ENCODE measurements at places on chromosomes 6 and 20. TPM values are rescaled to one million over a fixed set of nuclear protein-coding genes. Genes with fewer than 3 reads are reported as not detected.

GRCh38 chr6:160400446-160400845 is 52.3 kb downstream of the SLC22A3 start:
- no peaks in the 10 kb centered on the region for H3K27me3 ChIP-seq
- H3K4me3 ChIP-seq, result no peak overlapping the region
- no peaks in the 10 kb centered on the region for H3K4me1 ChIP-seq
- no peak for DNase-seq

DNA sequence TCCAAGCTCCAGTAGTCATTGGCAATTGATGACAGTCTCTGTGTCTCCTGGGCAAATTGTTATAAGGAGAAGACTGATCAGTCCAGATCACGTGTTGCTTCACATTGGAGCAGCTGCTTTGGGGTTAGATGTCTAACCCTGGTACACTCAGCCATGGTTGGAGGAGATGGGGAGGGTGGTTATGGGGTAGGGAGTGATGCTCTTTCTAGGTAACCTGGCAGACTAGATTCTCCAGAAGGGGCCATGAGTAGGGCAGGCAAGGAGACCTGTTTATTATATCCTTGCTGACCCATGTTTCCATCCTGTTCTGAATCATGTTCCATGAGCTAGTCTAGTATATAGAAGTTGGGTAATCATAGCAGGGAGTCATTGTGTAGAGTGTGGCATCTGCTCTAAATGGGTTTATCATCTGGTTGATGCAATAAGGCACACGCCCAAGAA is 50.8 kb upstream of the BACH2 start:
- no peaks in the 10 kb centered on the region for H3K36me3 ChIP-seq
- DNase-seq, result no peak
- H3K4me1 ChIP-seq, result no peaks in the 10 kb centered on the region
- H3K27me3 ChIP-seq, result no peaks in the 10 kb centered on the region
- no peak overlapping the region for H3K27ac ChIP-seq

DNA sequence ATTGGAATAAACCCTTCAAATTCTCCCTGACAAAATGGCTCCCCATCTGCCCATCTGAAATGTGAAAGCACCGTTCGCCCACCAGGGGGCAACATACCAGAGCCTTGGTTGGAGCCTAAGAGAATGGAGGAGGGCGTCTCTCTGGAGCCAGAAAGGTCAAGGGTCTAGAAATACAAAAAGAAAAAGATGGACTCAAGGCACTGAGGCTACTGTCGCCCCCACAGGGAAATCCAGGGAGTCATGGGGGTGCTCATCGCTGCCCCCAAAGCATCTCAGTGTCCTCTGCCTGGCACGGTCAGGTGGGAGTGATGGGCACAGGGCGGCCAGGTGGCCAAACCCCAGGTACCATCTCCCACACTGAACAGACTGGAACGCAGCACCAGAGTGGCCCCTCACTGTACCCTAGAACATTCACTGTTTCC is 136.3 kb downstream of the ZMYND8 start:
- peak; percentile 52 for DNase-seq
- H3K36me3 ChIP-seq, result peaks cover 83% of the 10 kb centered on the region
- no peaks in the 10 kb centered on the region for H3K27me3 ChIP-seq
- H3K4me1 ChIP-seq, result no peaks in the 10 kb centered on the region

- no peak overlapping the region for H3K4me3 ChIP-seq
- H3K4me1 ChIP-seq, result no peaks in the 10 kb centered on the region
These were observed 183.2 kb downstream of the CARMIL1 start for GRCh38 chr6:25462235-25462897.

GRCh38 chr6:42370323-42370985 is 81.3 kb downstream of the TRERF1 start:
- H3K4me1 ChIP-seq, result peaks cover 36% of the 10 kb centered on the region
- no peak overlapping the region for H3K4me3 ChIP-seq
- H3K27me3 ChIP-seq, result no peaks in the 10 kb centered on the region

GRCh38 chr6:131059486-131059885 is 3.6 kb downstream of the EPB41L2 start:
- H3K27me3 ChIP-seq, result no peaks in the 10 kb centered on the region
- peaks cover 6% of the 10 kb centered on the region for H3K4me1 ChIP-seq
- no peaks in the 10 kb centered on the region for H3K36me3 ChIP-seq
- no peak for DNase-seq
- no peak overlapping the region for H3K27ac ChIP-seq

GRCh38 chr20:61797200-61797599 is 268.5 kb downstream of the TAF4 start:
- no peaks in the 10 kb centered on the region for H3K4me1 ChIP-seq
- no peak overlapping the region for H3K27ac ChIP-seq
- H3K4me3 ChIP-seq, result no peak overlapping the region
- peaks cover 17% of the 10 kb centered on the region for H3K27me3 ChIP-seq

GRCh38 chr20:2851086-2851485 is 10.5 kb downstream of the VPS16 start:
- no peaks in the 10 kb centered on the region for H3K27me3 ChIP-seq
- no peak for DNase-seq
- H3K4me1 ChIP-seq, result no peaks in the 10 kb centered on the region
- no peaks in the 10 kb centered on the region for H3K36me3 ChIP-seq
- H3K4me3 ChIP-seq, result no peak overlapping the region

- no peaks in the 10 kb centered on the region for H3K4me1 ChIP-seq
- DNase-seq, result no peak
- H3K4me3 ChIP-seq, result no peak overlapping the region
- no peaks in the 10 kb centered on the region for H3K27me3 ChIP-seq
These were observed 400.6 kb downstream of the SYNE1 start for GRCh38 chr6:152236370-152237097.

DNA sequence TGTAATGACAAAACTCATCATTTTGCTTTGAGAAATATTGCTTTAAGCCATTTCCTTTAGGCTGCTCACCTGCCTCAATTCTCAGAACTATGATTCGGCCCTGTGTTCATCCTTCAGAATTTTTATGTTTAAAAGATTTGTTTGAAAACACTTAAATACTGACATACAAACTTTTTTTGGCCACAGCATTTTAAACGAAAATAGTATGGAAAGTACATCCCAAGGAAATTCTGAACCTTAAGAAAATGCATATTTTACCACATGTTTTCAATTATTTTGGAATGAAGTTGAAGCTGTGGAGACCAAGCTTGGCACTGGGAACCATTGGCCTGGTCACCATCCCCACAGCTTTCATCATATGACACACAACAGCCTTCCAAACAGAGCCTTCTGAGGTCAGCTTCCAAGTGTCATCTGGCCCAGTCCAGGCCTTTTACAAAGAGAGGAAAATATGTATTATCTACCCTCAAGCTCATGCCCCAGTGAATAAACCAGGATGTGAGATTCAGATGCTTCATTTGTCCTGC is 83.3 kb downstream of the SOD2 start:
- no peaks in the 10 kb centered on the region for H3K27me3 ChIP-seq
- no peak overlapping the region for H3K27ac ChIP-seq
- no peaks in the 10 kb centered on the region for H3K36me3 ChIP-seq
- no peak overlapping the region for H3K4me3 ChIP-seq

- no peaks in the 10 kb centered on the region for H3K27me3 ChIP-seq
- DNase-seq, result no peak
- H3K4me3 ChIP-seq, result no peak overlapping the region
- H3K27ac ChIP-seq, result no peak overlapping the region
- no peaks in the 10 kb centered on the region for H3K36me3 ChIP-seq
- H3K4me1 ChIP-seq, result no peaks in the 10 kb centered on the region
These were observed 243.9 kb upstream of the TENT5A start for GRCh38 chr6:81996414-81996813.

DNA sequence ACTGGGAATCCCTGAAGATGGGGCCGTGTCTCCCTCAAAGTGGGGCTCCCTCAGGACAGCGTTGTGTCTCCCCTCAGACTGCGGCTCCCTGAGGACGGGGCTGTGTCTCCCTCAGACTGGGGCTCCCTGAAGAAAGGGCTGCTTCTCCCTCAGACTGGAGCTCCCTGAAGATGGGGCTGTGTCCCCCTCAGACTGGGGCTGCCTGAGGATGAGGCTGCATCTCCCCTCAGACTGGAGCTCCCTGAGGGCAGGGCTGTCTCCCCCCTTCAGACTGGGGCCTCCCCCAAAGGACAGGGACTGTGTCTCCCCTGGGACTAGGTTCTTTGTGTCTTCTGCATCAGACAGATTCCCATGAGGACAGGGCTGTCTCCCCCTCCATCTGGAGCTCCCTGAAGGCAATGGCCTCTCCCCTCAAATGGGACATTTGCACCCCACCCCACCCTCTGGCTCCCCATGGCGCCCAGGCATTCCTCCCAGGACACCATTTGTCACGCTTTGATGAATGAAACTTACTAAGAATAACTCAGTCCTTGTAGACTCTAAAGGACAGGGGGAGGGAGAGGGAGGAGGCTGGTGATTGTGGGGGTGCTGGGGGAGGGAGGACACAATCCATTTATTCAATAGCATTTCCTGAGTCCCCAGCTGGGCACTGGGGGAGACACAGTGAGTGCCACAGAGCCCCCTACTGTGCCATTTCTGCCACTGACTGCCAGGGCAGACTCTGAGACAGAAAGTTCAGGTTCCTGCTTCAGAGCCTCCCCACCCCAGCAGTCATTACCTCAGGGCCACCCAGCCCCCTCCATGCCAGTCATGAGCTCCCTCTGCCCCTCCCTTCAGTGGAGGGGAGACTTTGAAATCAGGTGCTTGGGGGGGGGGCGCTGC is 122.4 kb downstream of the MRPL14 start:
- no peak overlapping the region for H3K4me3 ChIP-seq
- peak overlapping the region; percentile 40 for H3K27ac ChIP-seq
- no peaks in the 10 kb centered on the region for H3K36me3 ChIP-seq
- peak; percentile 47 for DNase-seq
- peaks cover 6% of the 10 kb centered on the region for H3K27me3 ChIP-seq
- H3K4me1 ChIP-seq, result peaks cover 18% of the 10 kb centered on the region

- no peak overlapping the region for H3K27ac ChIP-seq
- no peak overlapping the region for H3K4me3 ChIP-seq
- no peaks in the 10 kb centered on the region for H3K27me3 ChIP-seq
These were observed 70.2 kb upstream of the BEND3 start for GRCh38 chr6:107185391-107185970.

DNA sequence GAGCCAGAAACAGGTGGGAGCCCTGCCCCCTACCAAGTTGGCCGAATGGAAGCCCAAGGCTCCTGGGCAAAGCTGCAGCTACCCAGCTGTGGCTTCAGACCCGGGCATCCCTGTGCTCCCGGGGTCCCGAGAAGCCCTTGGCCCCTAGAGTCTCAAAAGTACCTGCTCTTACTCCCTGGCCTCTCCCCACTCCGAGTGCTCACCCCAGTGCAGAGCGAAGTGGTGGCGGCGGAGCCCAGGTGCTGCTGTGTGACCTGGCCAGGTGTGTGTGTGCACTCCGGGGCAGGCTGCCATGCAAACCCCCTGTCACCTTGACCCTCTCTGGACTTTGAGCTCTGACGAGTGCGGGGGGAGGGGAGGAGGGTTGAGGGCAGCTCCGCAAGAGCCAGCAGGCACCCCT is 493.8 kb upstream of the MANEA start:
- no peak overlapping the region for H3K27ac ChIP-seq
- H3K36me3 ChIP-seq, result no peaks in the 10 kb centered on the region
- no peak overlapping the region for H3K4me3 ChIP-seq
- no peaks in the 10 kb centered on the region for H3K4me1 ChIP-seq
- no peaks in the 10 kb centered on the region for H3K27me3 ChIP-seq

GRCh38 chr20:49045440-49046086 is 549 bp upstream of the CSE1L start:
- H3K4me3 ChIP-seq, result peak overlapping the region; percentile 92
- DNase-seq, result peak; percentile 52
- H3K27me3 ChIP-seq, result no peaks in the 10 kb centered on the region

- DNase-seq, result no peak
- H3K36me3 ChIP-seq, result no peaks in the 10 kb centered on the region
- no peaks in the 10 kb centered on the region for H3K27me3 ChIP-seq
- no peaks in the 10 kb centered on the region for H3K4me1 ChIP-seq
These were observed 136.3 kb upstream of the SLC22A23 start for GRCh38 chr6:3593161-3593560.

GRCh38 chr6:98824902-98825599 is 9.3 kb upstream of the POU3F2 start:
- H3K27ac ChIP-seq, result no peak overlapping the region
- H3K4me1 ChIP-seq, result no peaks in the 10 kb centered on the region
- H3K36me3 ChIP-seq, result no peaks in the 10 kb centered on the region
- DNase-seq, result no peak
- H3K27me3 ChIP-seq, result peaks cover 83% of the 10 kb centered on the region

- no peak for DNase-seq
- no peak overlapping the region for H3K27ac ChIP-seq
- H3K4me1 ChIP-seq, result no peaks in the 10 kb centered on the region
- H3K36me3 ChIP-seq, result no peaks in the 10 kb centered on the region
- no peak overlapping the region for H3K4me3 ChIP-seq
These were observed 1074.3 kb downstream of the KIF16B start for GRCh38 chr20:15498926-15499325.

- DNase-seq, result no peak
- no peak overlapping the region for H3K27ac ChIP-seq
- H3K27me3 ChIP-seq, result no peaks in the 10 kb centered on the region
These were observed 83.6 kb downstream of the PFDN4 start for GRCh38 chr20:54291339-54292010.

DNA sequence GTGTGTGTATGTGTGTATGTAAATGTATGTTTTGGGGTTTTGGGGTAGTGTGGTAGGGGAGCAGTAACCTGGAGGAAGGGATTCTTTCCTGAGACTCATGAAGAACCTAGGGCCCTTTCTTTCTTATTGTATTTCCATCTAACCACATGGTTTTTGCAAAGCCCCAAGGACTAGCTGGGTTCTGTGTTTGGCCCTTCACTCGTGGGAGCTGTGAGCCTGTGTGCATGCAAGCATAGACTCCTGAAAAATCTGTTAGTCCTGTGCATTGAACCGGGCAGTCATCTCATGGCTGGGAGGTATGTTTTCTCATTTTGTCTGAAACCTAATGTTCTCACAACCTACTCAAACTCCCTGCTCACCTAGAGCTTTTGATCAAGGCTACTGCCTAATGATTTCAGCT is 219.1 kb downstream of the PHACTR1 start:
- no peak for DNase-seq
- no peak overlapping the region for H3K27ac ChIP-seq
- H3K4me3 ChIP-seq, result no peak overlapping the region

FAM217A gene
- not detected for total RNA-seq

ASIP gene
- 0.61 TPM for total RNA-seq

VSX1 gene
- 0.74 TPM for total RNA-seq

FOXF2 gene
- 0.06 TPM for total RNA-seq

GPR6 gene
- total RNA-seq, result not detected

RRAGD gene
- 40.4 TPM for total RNA-seq

LAMA5 gene
- 116 TPM for total RNA-seq

MACROD2 gene
- 12.7 TPM for total RNA-seq
